ENCODE measurements at places on chromosomes 7 and 10. TPM values are rescaled to one million over a fixed set of nuclear protein-coding genes. Genes with fewer than 3 reads are reported as not detected.

DNA sequence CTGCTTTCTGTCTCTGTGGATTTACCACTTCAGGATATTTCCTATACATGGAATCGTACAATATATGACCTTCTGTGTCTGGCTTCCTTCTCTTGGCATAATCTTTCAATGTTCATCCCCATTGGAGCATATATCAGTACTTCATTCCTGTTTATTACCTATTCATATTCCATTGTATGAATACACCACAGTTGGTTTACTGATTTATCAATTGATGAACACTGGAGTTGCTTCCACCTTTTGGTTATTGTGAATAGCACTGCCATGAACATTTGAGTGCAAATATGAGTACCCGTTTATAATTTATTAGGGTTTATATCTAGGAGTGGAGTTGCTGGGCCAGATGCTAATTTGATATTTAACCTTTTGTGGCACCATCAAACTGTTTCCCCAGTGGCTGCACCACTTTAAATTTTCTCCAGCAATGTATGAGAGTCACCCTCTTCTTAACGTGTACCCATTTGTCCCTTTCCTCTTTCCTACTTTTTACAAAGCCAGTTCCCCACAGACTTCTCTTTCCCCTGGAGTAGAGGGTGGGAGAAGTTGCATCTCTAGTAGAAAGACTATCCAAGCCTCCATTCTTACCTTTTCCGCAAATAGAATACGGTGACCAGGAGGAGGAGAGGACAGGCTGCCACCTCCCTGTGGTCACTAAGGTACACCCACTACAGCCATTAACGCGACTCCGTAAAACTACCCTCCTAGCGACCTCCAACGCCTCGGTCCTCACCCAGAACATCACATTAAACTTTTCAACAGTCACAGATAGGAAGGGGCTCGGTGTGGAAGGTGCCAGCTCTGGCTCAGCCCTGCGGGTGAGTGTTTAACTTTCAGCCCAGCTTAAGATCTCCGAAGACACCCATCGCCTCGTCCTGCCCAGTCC, 25.6 kb downstream of the SCD start:
- no peak for DNase-seq

DNA sequence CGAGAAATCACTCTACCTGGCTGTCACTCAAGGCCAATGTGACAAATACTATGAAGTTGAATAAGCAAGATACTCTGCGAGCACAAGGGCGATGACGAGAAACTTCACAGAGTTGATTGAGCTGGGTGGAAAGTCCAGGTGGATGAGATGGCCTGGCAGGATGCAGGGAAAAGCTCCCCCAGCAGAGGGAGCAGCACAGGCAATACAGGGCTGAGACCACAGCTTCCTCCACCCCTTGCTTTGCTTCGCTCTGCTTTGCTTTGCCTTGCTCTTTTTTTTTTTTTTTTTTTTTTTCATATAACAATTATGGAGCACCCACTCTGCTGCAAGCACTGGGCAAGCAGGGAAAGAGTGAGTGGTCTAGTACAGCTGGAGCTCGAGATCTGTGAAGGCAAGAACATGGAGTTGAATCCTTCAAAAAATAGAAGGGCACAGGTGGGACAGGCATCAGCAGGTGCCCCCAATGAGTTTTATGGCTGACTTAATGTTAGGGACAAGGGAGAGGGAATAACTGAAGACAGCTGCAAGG, 88.3 kb downstream of the CABCOCO1 start:
- peak; percentile 63 for DNase-seq

DNA sequence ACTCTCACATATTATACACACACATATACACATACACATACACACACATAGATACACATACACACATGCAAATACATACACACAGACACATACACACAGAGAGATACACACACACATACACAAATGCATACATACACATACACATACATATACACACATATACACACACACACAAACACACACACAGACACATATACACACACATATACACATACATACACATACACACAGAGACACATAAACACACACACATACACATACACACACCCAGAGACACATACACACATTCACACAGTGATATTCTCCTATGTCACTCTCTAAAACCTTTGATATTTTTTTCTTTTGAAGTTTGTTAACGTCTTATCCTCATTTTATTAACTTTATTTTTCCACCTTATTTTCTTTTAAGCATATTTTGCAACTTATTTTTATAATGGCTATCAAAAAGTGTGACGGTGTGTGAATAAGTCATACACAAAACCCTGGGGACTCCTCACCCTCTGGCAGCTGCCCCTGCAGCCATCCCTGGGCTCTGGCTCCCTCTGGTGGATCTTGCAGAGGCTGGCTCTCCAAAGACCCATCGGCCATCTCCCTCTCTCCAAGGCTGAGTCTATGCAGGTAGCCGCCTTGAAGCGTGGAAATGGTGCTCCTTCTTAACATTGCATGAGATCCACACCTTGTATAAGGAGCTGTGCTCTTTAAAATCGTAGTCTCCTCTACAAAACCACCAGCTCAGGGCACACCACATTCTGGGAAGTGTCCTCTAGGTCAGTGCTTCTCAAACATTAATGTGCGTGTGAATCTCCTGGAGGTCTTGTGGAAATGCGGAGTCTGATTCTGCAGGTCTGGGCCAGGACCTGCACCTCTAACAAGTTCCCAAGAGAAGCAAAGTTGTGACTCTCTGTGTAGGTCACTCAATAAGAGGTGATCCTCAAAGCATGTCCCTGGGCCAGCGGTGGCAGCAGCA, 4.1 kb upstream of the C10orf120 start:
- DNase-seq, result peak; percentile 16

DNA sequence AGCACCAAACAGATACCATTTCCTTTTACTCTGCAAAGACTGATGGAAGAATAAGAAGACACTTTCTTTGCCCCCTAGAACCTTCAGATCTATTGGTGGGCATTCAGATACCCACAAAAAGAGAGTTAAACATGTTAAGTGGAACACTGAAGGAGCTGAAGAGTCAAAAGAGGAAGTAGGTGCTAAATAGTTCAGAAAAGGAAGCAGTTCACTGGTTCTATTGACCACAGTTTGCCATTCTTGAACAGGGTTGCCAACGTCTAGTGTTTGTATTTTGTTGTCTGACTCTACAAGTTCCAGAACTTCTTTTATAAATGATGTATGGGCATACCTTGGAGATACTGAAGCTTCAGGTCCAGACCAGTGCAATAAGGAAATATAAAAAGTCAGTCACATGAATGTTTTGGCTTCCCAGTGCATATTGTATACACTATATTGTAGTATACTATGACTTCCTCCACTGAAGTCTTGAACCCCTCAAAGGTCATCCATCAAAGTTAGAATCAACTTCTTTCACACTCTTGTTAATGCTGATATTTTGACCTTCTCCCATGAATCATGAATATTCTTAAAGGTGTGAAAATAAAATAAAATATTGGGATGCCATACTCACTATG, 47.5 kb upstream of the AGR3 start:
- no peak for DNase-seq

- DNase-seq, result no peak
Observed at GRCh38 chr7:153510674-153511073, 541.5 kb upstream of the DPP6 start.

Gene CYP2W1
- total RNA-seq, result not detected

Gene TMEM176A
- not detected for total RNA-seq

Gene NOLC1
- total RNA-seq, result 62.2 TPM

Gene MINPP1
- total RNA-seq, result 35.6 TPM

Gene TCAF1
- total RNA-seq, result 60.7 TPM

Gene EPHA1
- total RNA-seq, result not detected
